PC-9 (cell line): ENCODE measurements at places on chromosomes 5 and 9.
A peak's percentile ranks its signal among the peaks of the same experiment; 100 is the strongest.

GRCh38 chr5:15183520-15183919, 311.9 kb upstream of the ANKH start:
- H3K27me3 ChIP-seq = no peaks in the 10 kb centered on the region
- no peak overlapping the region for H3K4me3 ChIP-seq
- H3K36me3 ChIP-seq = no peaks in the 10 kb centered on the region
- DNase-seq = no peak
- H3K4me1 ChIP-seq = no peaks in the 10 kb centered on the region

DNA sequence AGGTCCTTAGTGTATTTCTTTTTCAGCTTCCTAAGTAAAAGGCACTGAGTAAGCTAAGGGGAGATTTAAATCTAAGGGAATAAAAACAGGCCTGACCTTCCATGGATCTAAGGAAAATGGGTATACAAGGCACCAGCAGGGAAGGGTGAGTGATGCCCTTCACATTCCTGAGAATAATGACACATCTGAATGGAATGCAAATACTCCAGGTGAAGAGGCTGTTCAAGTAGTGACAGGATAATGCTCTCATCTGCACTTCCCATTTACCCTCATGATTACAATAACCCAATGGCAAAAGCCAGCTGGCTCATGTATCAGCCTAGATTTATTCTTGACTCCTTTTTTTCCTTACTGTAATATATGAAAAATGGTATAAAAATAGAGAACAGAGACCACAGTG, 216.2 kb upstream of the ACTBL2 start:
- no peaks in the 10 kb centered on the region for H3K27me3 ChIP-seq
- no peak for DNase-seq
- H3K36me3 ChIP-seq = no peaks in the 10 kb centered on the region; the same call in 1 of the 2 replicates
- no peak overlapping the region; the same call in 1 of the 2 replicates for H3K27ac ChIP-seq
- H3K4me3 ChIP-seq = 0 out of 2 replicates have a peak overlapping the region, but pooled peaks have one; percentile 2

DNA sequence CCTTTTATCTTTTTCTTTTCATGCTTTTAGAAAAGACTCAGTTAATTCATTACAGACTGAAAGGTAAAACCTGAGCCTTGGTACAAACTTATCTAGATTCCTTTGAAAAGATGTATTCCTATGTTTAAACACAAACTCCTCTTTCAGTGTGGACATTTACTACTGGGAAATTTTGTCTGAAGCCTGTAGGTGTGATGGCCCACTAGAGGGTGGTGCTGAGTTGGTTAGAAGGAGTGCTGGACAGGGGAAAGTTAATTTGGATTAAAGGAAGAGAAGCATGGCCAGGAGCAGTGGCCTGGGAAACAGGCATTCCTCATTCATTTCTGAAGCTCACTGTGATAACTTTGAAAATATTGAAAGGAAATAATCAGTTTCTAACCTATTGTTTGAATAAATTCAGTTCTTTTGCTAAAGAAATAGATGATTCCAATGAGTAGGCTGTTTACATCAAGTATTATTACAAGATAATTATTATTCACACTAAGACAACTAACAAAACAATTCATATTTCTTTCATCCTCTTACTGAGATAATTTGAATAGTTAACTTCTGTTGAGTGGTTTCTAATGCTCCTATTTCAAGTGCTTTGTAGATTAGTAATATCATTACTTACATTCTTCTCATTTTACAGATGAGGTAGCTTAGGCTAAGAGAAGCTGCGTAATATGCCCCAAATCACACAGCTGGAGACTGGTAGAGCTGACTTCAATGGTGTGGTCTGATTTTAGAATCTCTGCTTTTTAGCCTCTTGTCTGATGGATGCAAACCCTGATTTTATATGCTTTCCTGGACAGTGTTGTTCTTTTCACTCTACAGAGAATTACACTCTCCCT, 150.9 kb downstream of the ADGRV1 start:
- no peak overlapping the region for H3K4me3 ChIP-seq
- peak; percentile 25 for DNase-seq
- H3K27ac ChIP-seq = no peak overlapping the region
- H3K4me1 ChIP-seq = no peaks in the 10 kb centered on the region
- H3K36me3 ChIP-seq = no peaks in the 10 kb centered on the region

- no peak overlapping the region for H3K27ac ChIP-seq
- H3K4me3 ChIP-seq = no peak overlapping the region
- 0 out of 2 replicates have a peak, but pooled peaks cover 3% of the 10 kb centered on the region for H3K4me1 ChIP-seq
- H3K27me3 ChIP-seq = no peaks in the 10 kb centered on the region
Observed at GRCh38 chr5:40475561-40475960, 204.2 kb upstream of the PTGER4 start.

- H3K4me3 ChIP-seq = no peak overlapping the region
- no peaks in the 10 kb centered on the region for H3K36me3 ChIP-seq
- H3K27me3 ChIP-seq = no peaks in the 10 kb centered on the region
Observed at GRCh38 chr5:33240558-33240957, 200.2 kb upstream of the TARS1 start.

- H3K27me3 ChIP-seq = no peaks in the 10 kb centered on the region
- H3K4me1 ChIP-seq = peaks cover 9% of the 10 kb centered on the region; the same call in 1 of the 2 replicates
- no peaks in the 10 kb centered on the region for H3K36me3 ChIP-seq
- no peak overlapping the region for H3K4me3 ChIP-seq
- no peak overlapping the region for H3K27ac ChIP-seq
Observed at GRCh38 chr5:174501461-174502069, 222.8 kb upstream of the MSX2 start.
